ENCODE measurements at places on chromosomes 2 and 18.

GRCh38 chr2:152861349-152861942, 143.0 kb downstream of the ARL6IP6 start:
- no peak for DNase-seq

GRCh38 chr2:196372276-196372809, 201.0 kb upstream of the STK17B start:
- DNase-seq, result no peak

DNA sequence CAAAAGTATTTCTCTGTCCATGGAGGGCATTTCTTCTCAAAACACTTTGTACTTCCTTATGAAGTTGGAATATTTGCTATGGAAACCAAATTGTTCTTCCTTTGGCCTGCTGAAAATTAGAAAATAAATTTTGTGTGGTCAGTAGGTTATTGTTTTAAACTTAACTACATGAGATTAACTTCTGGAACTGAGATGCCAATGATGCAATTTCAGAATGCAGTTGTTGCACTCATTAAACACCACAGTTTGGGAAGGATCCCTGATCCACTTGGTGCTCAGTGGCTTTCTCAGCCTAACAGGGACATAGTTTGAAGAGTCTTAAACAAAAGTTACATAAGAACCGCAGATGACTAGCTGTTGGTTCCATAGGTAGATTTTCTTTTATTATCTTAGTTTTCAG, 23.3 kb upstream of the IL1R1 start:
- DNase-seq, result no peak

- no peak for DNase-seq
Measured at GRCh38 chr2:52658598-52658997, 1109.0 kb upstream of the CHAC2 start.

GRCh38 chr18:59265246-59265973, 7.8 kb downstream of the RAX start:
- DNase-seq, result no peak

GRCh38 chr2:71945603-71945959, 202.1 kb downstream of the CYP26B1 start:
- DNase-seq, result no peak

DNA sequence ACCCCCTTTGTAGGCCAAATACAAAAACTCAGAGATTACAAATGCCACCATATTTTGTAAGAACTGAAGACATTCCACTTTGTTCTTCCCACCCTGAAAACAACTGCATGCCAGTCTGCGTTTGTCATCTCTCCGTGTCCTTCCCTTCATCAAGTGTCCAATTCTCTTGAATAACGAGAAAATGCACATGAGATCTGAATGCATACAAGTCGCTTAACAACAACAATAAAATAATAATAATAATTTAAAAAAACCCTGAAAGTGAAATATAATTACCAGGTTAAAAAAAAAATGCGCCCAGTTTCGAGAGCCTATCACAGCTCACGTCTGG, 2.0 kb upstream of the SETBP1 start:
- DNase-seq, result no peak

DNA sequence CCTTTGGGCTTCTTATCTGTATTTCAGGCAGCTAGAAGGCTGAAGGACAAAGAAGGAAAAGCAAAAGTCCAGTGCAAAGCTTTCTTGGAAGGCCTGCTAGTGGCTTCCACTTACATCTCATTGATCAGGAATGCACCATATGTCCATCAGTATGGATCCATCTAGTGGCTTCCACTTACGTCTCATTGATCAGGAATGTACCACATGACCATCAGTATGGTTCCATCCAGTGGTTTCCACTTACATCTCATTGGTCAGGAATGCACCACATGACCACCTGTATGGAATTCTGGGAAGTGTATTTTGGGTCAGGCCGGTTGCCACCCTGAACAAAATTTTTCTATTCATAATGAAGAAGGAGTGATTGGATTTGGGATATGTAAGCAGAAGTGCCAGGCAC, 70.6 kb downstream of the LYPD6 start:
- DNase-seq, result no peak

- no peak for DNase-seq
Measured at GRCh38 chr2:206218796-206219499, 55.5 kb upstream of the ZDBF2 start.

- DNase-seq, result no peak
Measured at GRCh38 chr2:29278966-29279365, 163.8 kb downstream of the CLIP4 start.

DNA sequence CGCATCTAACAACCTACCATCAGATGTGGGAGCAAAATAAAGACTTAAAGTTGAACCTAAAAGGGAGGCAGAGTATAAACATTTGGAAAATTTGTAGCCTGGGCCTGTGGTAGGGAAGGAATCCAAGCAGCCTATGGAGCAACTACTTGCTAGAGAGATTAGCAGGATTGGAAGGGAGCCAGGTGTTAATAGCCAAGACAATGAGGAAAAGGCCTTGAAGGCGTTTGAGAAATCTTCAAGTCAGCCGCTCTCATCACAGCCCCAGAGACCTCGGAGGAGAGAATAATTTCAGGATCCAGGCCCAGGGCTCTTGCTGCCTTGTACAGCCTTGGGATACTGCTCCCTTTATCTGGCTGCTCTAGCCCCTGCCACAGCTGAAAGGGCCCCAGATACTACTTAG, 219.7 kb downstream of the THSD7B start:
- no peak for DNase-seq

DNA sequence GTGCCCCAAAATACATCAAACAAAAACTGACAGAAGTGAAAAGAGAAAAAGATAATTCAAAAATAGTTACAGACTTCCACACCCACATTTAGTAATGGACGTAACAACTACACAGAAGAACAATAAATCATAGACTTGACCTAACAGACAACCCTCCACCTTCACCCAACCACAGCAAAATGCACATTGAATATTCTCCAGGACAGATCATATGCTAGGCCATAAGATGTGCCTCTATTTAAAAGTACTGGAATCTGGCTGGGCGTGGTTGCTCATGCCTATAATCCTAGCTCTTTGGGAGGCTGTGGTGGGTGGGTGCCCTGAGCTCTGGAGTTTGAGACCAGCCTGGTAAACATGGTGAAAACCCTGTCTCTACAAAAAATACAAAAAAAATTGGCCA, 20.0 kb downstream of the SLC66A2 start:
- DNase-seq, result no peak

GRCh38 chr18:62784338-62784965, 69.1 kb downstream of the PHLPP1 start:
- no peak for DNase-seq

- DNase-seq, result no peak
Measured at GRCh38 chr2:108220191-108220590, 19.6 kb upstream of the SULT1C3 start.

DNA sequence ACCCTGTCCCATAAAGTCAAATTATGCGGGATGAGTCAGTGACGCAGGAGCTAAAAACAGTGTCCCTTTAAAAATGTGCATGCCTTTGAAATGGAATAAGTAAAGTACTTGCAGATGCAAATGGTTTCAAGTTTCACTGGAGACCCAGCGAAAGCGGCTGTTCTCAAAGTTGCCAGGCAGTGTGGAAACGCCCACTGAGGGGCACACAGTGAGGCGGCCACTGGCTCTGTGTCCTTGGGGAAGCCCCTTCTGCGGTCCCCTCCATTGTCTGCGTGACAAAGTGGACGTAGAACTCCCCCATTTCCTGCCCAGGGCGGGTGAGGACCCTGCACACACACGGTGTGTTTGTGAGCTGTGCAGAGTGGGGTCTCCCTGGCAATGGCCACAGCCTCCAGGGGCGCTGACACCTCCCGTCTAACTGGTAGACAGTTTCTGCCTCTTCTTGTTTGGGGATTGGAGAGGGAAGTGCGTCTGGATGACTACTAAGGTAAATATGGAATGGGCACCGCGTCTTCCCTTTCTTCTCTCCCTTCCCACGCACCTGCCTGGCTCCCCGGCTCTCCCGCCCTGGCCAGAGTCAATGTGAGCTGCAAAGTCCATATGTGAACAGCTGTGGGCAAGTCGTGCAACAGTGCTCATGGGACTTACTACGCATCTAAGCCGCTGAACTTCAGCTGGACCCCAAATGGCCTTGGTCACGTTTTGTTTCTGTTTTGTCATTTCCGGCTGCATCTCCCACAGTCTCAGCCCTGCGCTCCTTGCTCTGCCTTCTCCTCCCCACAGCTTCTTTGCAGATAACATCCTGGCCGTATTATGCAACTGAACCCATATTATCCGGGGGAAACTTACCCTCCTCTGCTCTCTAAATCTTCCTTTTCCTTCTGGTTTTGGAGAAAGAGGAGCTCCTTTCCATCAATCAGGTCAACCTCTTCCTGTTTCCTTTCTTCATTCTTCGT, 33.7 kb upstream of the ZNF516 start:
- no peak for DNase-seq

Measured in activated CD8-positive, alpha-beta memory T cell treated with anti-CD3 and anti-CD28 coated beads for 1 hour (primary cell).